IMR-90 (cell line): ENCODE measurements at places on chromosomes 3 and 15. TPM values are rescaled to one million over a fixed set of nuclear protein-coding genes. Genes with fewer than 3 reads are reported as not detected.

DNA sequence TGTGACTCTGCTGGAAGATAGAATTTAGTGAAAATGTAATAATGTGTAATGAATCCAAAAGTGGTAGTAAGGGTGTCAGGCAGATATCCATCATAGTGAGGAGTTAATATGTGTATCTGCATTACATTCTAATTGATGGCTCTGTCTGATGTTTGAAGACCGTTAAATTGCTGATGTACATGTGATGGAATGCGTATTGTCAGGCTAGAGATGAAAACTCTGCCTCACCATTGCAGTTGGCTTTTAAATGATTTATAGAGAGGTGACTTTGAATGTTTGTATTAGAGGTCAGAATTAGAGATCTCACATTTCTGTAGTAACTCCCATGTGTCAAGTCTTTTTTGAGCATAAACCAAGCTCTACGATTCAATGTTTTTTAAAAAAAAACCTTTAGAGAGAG lies 234.6 kb downstream of the NAALADL2 start:
- no peak for DNase-seq

DNA sequence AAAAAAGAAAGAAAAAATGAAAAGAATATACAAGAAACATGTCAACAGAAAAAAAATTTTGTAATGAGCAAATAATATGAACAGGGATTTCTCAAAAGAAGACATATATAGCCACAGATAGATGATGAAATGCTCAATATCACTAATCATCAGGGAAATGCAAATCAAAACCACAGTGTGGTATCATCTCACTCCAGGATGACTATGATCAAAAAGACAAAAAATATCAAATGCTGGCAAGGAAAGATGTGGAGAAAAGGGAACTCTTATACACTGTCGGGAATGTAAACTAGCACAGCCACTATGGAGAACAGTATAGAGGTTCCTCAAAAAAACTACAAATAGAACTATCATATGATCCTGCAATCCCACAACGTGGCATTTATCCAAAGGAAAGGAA lies 94.1 kb downstream of the C3orf70 start:
- no peak for DNase-seq

- no peak for DNase-seq
Measured at GRCh38 chr3:57972531-57973111, 35.6 kb upstream of the FLNB start.

- DNase-seq: no peak
Measured at GRCh38 chr15:65845826-65846519, 23.3 kb upstream of the RAB11A start.

DNA sequence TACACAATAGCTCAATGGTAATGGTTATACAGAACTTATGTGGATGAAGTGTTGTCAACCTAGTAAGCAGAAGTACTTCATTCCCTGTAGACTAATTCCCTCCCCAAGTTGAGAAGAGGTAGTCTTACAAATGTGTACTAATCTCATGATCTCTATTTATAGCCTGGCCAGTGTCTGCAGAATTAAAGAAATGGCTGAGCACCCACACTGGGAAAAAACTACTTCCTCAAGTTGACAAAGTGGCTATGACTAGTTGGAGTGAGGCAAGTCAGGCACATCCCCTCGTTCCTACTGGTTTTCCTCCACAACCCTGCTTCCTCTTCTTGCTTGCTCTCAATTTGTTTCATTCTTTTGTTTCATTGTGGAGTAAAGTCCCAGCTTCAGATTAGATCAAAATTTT lies 566.7 kb upstream of the ZNF717 start:
- peak; percentile 7 for DNase-seq

GRCh38 chr15:40928821-40929659 lies at the start of gene DLL4:
Gene DLL4 (plus strand): TSS chr15:40929340. CDS start chr15:40929669, 329 bp downstream.
- DNase-seq: peak; percentile 59

DNASE1L3 gene
- not detected in 2 replicates for total RNA-seq

- DNase-seq: no peak
Measured at GRCh38 chr3:101781166-101781565, 2.2 kb downstream of the NXPE3 start.

DNA sequence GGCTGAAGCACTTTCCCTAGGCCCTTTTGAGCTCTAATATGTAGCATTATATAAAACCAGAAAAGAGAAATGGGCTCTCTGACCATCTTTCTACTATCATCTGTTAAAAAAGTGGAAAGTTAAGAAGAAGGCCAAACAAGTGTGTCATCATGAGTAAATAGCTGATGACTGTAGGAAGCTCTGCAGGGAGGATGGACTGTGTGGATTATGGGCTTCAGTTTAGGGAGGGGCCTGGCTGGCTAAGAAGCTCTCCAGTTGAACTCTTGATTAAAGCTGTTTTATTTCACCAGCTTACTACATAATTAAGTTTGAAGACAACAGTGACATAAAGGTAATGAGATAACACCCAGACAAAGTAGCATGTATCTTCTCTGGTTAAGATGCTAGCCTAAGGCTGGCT lies 30.6 kb downstream of the INTS14 start:
- peak; percentile 86 for DNase-seq

PLA1A gene
- not detected in 2 replicates for total RNA-seq

GRCh38 chr3:22474706-22475445 lies 723.9 kb upstream of the ZNF385D start:
- no peak for DNase-seq

- no peak for DNase-seq
Measured at GRCh38 chr3:153291059-153291685, 129.1 kb downstream of the RAP2B start.

DNA sequence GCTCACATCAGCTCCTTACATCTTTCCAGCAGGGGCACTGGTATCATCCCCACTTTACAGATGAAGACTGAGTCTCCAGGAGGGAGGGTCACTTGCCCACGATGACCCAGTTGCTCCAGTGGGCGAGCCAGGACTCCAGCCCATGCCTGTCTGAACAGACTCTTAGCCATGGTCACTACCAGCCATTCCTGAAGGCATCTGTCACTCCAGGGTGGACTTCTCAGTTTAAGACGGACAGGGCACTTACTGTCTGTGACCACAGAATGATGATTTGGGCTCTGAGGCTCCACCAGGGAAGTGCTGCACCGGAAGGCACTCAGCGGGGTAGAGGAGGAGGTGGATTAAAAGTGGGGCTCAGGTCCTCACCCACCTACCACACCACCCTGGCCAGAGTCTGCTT lies 104.0 kb upstream of the SLC6A6 start:
- no peak for DNase-seq

GRCh38 chr15:99763827-99764226 lies 30.6 kb upstream of the LYSMD4 start:
- DNase-seq: no peak

DNA sequence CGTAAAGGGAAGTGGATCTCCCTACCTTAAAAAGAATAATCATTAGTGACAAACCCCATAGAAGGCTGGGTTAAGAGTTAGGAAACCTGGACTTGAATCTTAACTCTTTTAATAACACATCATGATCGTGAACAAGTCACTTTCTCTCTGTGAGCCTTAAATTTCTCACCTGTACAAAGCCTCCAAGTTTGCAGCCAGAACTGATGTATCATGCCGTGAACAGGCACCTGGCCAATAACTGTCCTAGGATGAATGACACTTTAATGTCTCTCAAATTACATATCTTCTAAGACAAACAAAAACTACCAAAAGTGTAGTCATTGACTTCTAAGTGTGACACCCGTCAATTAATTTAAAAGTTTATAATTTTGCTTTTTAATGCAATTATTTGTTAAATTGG lies 3.9 kb downstream of the UPK1B start:
- DNase-seq: no peak

GRCh38 chr15:56943403-56943802 lies 25.0 kb downstream of the TCF12 start:
- DNase-seq: peak; percentile 69

DNA sequence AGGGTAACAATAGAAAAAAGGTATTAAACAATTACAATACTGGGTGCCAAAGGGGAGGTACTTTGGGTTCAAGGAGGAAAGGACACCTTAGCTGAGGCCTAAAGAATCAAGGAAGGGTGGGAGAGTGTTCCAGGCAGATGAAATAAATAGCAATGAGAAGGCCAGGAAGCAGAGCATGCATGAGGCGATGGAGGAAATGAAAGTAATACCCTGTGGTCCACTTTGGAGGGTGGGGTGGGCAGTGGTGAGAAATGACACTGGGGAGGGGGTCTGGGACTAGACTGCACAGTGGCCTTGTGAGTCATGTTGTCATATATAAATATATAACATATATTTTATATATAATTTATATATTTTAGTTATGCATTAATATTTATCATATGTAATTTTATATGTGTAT lies 55.9 kb downstream of the BHLHE40 start:
- no peak for DNase-seq

DNA sequence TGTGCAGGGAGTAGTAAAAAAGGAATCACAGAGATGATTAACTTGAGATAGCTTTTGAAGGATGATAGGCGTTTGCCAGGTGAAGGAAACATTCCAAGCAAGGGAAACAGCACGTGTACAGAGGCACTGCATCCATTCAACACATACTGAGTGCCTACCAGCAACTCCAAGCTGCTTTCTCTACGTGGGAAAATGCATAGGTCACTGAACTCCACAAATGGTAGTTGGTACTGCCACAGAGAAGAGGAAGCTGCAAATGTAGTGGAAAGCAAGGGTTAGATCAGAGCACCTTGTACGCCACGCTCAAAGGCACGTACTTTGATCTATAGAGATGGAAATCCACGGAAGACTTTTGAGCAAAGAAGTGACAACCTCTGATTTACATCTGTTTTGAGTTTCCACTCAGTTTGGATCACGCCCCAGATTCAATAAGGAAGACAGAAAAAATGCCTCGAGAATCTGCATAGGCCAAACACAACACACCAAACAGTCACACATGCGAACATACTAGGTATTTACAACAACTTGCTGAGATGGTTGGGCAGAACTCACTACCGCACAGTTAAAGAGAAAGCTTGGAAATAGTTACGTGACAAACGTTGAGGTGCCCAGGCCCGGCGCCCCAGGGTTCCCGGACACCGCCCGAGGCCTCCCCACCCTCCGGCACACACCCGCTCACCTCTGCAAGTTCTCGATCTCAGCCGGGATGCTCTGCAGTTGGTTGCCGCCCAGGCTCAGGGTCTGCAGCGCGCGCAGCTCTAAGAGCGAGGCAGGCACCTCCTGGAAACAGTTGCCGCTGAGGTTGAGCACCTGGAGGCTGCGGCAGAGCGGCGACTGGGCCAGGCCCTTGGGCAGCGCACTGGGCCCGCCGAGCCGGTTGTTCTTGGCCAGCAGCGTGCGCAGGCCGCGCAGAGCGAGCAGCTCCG lies 826 bp downstream of the LRRC58 start:
- peak; percentile 10 for DNase-seq

GRCh38 chr3:152488449-152488848 lies 219.7 kb downstream of the MBNL1 start:
- no peak for DNase-seq

MUC4 gene
- not detected in 2 replicates for total RNA-seq

DNA sequence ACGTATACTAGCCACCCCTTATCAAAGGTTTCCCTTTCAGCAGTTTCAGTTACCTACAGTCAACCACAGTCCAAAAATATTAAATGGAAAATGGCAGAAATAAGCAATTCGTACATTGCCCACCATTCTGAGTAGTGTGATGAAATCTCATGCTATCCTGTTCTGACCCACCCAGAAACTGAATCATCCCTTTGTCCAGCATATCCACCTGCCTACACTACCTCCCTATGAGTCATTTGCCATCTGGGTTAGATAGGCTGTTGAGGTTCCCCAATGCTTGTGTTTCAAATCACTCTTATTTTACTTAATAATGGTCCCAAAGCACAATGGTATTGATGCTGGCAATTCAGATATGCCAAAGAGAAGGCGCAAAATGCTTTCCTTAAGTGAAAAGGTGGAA lies 15.3 kb upstream of the PHC3 start:
- DNase-seq: peak; percentile 52

DNA sequence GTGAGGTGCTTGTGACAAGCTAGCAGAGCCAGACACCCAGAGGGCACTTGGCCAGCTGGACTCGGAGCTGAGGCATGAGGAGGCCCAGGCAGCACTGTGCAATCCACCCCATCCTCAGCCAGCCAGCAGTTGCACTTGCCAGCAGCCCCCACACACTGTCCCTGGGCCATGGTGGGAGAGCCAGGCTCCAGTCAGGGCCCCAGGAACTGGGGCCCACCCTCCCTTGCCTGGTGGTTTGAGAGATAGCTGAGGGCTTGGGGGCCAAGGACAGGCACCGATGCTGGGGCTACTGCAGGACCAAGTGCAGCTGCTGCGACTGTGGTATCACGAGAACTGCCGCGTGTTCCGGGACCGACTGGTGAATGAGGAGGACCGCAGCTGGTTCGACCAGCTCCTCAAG lies 63.5 kb downstream of the DNAH1 start:
- no peak for DNase-seq

ADGRG7 gene
- not detected in 2 replicates for total RNA-seq

DPPA4 gene
- not detected in 2 replicates for total RNA-seq

REC114 gene
- not detected in 2 replicates for total RNA-seq

CCDC39 gene
- not detected in 2 replicates for total RNA-seq

IL1RAP gene
- 9.4 and 11.3 TPM in 2 replicates for total RNA-seq
